ENCODE measurements at places on chromosomes 1 and 21. TPM values are rescaled to one million over a fixed set of nuclear protein-coding genes. Genes with fewer than 3 reads are reported as not detected.

MMEL1 gene
- total RNA-seq, result not detected

KRTAP25-1 gene
- total RNA-seq, result not detected

GJC2 gene
- total RNA-seq, result 0.72 TPM

C1QB gene
- total RNA-seq, result 0.61 TPM

GRCh38 chr21:28663111-28663693, 329.5 kb downstream of the LTN1 start:
- no peak for DNase-seq

DNA sequence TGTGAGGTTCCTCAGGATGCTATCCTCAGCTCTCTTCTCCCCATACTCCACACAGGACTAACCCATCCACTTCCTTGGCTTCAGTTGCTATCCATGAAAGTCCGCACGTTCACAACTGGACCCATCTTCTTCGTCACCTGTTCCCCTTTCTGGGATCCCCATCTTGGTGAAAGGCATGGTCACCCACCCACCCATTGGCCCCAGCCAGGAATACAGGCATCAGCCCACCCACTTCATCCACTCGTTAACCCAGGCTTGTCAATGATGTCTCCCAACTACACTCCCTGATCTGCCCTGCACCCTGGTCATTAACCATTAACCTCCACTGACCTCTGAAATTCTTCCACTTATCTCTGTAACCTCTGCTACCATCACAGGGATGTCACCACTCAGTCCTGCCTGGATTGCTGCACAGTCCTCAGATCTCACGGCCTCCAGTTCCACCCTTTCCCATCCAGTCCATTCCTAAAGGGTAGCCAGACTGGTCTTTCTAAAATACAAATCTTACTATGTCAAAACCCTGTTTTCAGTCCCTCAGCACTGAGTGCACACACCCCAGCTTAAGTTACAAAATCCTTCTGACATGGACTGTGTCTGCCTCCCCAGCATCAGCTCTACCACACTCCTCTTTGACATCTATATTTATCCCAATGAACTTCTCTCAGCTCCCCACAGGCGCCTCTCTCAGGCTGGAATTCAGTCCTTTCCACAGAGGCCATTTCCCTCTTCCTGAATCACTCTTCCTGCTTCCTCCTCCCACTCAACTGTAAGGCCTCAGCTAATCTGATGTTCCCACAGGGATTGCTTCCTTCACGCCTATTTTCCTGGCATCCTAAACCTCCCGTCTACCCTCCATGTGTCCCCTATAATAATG, 10.4 kb downstream of the PGLYRP4 start:
- DNase-seq, result no peak

DNA sequence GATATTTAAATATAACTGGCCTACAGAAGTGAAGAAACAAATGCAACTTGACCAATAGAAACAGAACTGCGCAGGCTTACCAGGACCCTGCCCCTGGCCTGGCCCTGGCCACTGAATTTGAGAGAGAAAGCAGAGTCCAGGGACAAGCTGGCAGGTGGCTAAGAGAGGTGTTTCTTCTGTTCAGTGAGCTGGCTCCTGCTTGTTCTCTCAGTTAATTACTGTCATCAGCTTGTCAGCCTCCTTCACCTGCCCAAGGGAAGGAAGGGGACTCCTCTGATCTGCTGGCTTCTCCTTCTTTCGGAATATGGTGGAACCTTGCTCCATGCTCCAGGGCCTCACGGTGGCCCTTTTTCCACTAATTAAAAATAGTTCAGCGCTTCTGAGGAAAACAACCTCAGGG, 388.4 kb downstream of the DISC1 start:
- no peak for DNase-seq

GRCh38 chr1:236089046-236089773, 24.3 kb upstream of the NID1 start:
- no peak for DNase-seq
